Epithelial cell of proximal tubule (primary cell): ENCODE measurements at places on chromosomes 1 and 21. TPM values are rescaled to one million over a fixed set of nuclear protein-coding genes. Genes with fewer than 3 reads are reported as not detected.

Gene ADAM30
- not detected in 2 replicates for total RNA-seq

Gene SLC2A5
- total RNA-seq: not detected in 2 replicates

Gene ZNF695
- total RNA-seq: 4.7 and 7.7 TPM in 2 replicates

Gene FABP3
- total RNA-seq: 10.2 and 21.7 TPM in 2 replicates
